ENCODE measurements at places on chromosomes 1 and 21.

GRCh38 chr1:225886159-225887029 is 2.6 kb downstream of the LEFTY1 start:
- no peak for DNase-seq

DNA sequence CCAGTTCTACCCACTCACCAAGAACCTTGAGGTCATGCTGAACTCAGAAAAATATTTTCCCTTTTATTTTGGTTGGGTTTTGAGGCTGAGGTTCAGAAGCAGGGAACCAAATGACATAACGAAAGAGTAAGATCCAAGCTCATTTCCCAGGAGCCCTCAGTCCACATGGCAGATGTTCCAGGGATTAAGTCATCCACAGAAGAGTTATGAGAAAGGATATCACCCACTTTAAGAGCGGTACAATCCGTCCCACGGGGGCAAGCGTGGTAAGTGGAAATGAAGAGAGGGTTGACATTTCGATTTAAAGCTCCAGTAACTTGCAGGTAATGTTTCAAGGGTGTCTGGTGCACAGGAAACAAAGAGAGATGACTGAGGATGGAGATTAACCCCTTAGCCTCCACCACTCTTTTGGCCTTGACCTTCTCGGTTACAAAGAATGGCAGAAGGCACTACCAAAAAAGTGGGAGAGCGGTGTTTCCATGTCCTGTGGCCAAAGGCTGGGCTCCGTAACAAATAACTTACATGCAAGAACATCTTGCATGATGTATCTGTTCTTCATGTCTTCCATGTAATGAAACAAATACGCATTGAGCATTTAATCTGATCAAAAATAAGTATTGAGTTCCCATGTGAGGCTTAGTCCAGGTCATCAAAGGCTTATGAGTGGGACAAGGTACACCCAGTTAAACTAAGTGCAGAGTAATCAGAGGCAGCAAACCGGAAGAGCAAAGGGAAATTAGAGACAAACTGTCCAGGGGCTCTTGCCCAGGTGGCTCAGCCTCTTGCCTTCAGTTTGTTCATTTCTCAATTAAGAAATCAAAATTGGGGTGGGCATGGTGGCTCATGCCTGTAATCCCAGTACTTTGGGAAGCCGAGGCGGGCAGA is 241.4 kb downstream of the TOMM20 start:
- DNase-seq, result no peak

DNA sequence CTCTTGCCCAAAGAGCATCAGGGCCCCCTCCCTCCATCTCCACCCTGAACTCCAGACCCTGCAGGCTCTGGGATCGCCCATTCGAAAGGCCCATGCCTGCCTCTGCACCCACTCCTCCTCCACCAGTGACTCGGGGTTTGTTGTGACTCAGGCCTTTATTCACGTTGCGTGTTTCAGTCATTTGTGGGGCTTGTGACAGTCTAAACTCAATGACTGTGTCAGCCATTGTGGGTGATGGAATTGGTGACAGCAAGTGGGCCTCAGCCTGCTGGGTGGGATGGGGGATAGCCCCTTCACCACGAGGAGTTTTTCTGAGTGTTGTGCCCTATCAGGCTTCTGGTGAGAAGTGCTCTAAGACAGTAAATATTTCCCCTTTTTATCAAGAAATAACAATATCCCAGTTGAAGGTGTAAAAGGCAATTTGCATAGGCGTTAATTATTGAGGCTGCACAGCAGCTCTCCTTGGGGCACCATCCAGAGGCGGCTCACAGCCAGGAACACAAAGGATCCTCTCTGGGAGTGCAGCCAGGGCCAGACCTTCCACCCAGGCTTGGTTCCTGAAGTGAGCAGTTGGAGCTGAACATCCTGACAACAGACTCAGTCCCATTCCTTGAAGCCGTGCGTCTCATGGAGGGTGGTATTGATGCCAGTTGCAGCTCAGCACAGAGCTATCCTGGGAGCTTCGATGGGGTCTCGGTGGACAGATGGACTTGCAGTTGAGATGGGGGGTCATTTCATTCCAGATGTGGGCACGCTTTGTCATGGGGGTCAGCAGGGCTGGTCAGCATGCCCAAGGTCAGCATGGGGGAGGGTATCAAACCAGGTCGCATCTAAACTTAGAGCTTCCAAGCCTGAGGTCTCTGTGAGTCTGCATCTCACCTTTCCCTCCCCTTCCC is 135.6 kb upstream of the CACNA1E start:
- DNase-seq, result no peak

DNA sequence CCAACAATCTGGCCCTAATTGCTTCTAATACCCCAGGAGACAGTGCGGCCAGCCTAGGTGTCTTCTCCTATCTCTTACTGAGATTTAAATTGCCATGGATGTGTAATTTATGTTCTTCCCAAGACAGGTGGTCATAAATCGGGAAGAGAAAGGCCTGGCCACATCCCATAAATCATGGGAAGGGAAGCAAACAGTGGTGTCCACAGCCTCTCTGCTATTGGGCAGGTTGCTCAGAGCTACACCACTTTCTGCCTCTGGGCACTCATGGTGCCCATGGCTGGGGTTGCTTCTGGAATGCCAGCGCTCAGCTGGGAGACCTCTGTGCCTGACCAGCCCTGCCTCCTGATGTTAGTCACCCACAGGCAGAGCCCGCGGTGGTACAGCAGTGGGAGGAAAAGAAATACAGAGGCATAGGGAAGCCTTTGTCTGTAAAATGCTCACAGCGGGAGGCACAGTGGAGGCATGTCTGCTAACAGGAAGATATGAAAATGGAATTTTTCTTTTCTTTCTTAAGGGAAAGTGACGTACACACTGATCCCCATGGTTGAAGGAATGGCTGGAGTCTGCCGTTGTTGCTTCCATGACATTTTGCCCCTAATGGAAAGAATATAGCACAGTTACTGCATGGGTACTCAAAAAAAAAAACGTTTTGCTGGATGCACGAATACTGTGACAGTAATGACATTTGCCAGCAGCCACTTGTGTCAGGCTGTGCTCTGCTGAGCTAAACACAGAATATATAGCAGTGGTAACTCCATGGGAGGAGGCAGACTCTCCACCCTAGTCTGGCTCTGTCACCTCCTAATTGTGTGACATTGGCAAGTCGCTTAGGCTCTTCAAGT is 21.9 kb downstream of the MTARC1 start:
- no peak for DNase-seq

DNA sequence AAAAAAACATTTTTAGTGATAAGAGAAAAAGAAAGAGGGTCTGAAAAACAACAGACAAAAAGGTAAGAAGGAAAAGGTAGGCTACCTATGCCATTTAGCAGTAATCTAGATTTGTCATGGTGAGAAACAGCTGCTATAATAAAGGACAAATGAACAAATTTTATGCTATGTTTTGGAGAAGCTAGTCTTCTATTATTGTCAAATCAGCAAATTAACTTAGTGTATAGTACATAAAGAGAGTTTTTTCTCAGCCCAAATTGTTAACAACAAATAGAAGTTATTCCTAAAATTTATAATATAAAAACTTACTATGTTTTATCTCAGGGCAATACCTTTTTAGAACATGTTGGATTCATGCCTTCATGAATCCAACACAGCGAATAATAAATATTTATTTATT is 88.7 kb downstream of the KIFAP3 start:
- no peak for DNase-seq

GRCh38 chr1:92577261-92577895 is 90.7 kb upstream of the GFI1 start:
- DNase-seq, result no peak

DNA sequence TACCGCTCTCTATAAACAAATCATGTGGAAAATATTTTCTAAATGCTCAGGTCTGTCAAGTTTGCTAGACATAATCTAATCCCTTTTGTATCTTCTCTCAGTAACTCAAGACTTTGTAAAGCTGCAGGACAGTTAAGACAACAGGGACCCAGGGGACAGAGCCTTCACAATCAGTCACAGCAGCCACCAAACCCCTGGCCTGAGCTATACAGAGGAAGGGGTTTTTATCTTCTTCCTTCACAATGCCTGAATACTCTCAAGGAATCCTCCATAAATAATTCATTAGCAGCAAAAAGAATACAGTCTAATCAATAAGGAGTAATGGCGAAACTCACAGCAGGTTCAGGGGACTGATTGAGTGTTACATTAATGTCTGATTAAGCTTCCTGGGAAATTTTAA is 368.3 kb downstream of the SMYD3 start:
- no peak for DNase-seq

DNA sequence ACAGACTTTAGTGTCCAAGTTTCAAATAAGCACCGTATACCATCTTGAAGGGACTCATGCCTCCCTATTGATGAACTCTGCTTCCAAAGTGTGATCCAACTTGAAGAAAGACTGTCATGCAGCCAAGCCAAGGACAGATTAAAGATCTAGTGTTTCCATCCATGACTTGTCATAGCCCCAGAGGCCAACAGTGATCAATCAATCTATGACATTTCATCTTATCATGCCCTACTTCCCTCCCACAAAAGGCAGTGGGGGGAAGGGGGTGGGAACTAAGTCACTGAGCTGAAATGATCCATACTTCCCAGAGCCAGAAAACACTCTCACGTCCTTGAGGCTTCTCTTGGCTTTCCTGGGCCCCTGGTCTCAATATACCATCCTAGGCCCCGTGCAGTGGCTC is 4.0 kb downstream of the SERPINC1 start:
- DNase-seq, result no peak

DNA sequence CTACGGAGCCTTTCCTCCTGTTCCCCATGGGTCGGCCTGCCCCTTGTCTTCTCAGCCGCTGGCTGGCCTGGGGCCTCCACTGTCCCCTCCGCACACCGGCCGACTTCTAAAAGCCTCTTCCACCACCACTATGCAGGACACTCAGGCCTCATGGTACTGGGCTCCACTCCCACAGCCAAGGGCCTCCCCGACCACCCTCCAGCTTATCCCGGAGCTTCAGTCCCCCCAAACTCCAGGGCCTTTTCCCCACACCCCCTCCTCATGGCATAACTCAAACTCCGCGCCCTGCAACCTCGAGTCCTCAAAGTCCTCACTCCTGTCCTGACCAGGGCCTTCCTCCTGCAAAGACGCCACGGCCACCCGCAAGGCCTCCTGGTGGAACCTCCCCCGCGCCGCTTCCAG is 2.0 kb downstream of the LRRC41 start:
- DNase-seq, result no peak

Data from skeletal muscle cell (primary cell).